BJ (cell line): ENCODE measurements at places on chromosomes 5 and 9.
A peak's percentile ranks its signal among the peaks of the same experiment; 100 is the strongest.

DNA sequence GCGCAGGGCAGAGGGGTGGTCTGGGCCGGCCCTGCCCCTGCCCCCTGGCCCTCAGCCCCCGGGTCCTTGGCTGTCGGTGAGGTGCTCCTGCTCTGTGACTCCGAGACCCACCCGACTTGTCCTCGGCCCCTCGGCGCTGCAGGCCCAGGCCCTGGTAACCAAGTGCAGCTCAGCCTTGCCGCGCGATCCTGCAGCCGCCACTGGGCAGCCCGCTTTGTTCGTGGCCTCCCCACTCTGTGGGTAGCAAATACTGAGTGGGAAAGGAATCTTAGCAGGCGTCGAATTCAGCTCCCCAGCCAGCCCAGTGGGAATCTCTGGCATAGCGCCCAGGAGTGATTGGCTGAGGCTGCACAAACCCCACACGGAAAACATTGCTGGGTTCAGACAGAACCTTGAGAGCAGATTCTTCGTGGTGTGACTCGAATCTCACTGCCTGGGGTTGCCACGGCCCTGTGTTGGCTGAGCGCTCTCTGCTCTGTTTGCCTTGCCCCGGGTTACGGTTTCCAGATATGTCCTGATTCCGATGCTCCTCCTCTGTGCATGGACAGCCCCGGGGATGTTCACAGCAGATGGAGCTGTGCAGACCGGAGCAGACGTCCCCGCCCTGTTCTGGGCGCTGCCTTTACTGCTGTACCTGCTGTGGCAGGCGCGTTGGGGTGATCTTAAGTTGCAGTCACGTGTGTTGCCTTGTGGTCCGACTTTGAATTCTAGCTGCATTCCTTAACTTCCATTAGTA, 13.4 kb upstream of the EXOC3 start:
- peak; percentile 62 for DNase-seq

GRCh38 chr5:148776780-148777179, 49.6 kb upstream of the ADRB2 start:
- peak; percentile 33 for DNase-seq

DNA sequence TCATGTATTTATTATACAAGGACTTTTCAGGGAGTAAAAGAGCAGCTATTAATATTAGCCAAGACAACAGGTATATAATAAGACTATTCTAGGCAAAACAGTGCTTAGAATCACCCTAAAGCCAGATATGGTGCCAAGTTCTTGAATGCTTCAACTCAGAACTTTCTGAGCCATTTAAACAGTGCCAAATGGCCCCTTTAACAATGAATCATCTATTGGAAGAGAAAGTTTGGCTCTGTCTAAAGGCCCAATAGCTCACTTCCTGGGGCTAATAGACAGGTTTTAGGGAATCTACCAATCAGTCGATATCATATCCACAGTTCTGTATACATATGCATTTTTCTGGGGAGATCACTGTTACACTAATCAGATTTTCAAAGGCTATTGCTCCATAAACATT, 42.9 kb downstream of the ZNF474 start:
- no peak for DNase-seq

DNA sequence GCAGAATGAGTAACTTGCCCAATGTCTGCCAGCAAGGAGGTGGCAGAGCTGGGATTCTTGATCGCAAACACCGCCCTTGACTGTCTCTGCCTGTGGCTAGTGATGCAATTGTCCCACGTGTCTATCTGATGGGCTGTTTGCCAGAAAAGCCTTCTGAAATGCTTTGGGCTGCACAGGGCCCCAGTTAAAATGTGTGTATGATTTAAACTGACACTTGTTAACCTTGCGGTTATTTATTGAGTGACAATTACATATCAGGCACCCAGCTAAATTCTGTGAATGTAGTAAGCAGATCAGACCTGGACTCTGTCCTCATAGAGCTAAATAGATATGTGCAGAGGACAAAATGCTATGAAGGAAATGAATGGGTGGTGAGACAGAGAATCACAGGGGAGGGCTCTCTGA, 11.6 kb upstream of the IL12B start:
- peak; percentile 50 for DNase-seq

DNA sequence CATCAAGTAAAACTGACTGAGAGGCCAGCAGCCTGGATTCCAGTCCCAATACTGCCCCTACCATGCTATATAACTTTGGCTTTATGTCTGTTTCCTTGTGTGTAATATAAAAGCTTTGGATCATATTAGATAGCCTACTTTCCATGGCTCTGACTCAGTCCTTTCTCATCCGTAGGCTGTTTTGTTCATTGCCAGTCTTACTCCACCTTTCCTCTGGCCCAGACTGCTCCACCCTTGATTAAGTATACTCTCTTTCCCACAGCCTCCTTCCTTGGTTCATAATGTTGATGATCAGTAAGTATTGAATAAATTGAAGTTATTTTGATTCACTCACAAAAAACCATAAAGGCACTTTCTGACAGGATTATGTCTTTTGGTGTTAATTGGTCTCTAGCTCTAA, 1.5 kb upstream of the MRPS30 start:
- no peak for DNase-seq

DNA sequence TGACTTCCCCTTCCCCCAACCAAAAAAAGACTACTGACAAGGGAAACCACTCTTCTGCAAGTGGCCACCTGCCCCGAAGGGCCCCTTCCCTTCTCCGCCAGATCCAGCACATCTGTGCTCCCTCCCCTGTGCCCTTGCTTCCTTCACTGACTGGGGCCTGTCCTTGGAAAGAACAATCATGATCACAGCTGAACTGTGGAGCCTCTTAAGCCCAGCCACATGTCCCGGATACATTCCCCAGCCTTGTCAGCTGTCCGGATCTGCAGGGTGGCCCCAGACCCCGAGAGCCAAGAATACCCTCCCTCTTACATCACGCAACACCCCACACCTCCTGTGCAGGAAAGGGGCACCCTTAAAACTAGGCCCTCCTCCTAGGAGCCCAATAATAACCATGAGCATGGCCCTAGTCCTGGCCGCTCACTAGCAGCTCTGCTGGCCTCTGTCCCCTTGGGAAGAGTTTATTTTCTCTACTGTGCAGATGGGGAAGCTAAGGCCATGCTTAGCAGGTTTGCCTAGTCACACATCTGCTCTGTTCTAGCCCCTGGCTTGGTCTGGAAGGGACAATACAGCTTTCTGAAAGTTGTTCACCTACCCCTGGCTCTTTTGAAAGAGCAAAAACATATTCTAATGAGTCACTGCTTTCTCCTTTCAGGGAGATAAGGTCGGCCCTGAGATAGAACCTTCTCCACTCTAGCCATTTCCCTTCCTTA, 3.8 kb downstream of the SPRY4 start:
- no peak for DNase-seq

DNA sequence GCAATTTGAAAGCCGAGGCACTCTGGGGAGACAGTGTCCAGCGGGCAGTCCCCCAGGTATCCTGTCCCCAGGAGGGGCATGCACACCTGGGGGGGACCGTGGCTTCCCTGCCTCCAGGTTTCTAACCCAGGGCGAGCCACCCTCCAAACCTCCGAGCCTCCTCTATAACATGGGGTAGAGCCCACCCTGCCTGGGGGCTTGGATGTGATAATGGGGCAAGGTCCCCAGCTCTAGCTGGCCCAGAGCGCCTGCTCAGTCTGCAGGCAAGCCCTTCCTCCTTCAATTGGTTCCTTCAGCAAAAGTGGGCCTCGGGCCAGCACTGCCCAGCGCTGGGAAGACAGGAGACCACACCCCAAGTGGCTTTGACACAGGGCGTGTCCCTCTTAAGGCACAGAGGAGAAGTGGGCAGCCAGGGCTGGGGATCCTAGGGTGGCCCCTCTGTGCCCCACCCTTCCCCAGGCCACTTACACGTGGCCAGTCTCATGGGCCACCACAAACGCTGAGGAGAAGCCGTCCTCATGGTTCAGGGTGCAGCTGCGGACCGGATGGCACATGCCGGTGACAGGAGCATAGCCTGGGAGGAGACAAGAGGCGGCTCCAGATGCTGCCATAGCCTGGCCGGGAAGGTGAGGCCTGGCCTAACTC, 94.3 kb downstream of the ZNF354C start:
- no peak for DNase-seq

DNA sequence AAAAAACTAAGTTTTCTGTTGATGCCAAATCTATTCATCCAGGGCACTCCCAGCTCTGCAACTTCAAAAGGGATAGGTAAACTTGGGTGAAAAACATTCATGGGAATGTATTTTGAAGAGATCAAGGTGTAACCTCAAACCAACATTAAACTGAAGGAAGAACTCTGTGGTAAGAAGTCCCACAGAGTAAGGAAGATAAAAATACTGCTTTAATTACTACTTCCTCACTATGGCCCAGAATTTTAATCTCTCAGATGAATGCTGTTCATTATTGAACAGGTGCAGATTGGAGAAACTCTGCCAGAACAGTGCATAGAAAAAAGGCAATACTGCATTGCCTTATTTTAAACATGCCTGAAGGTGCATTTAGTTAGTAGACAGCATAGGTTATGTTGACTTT, 37.6 kb upstream of the ANXA1 start:
- no peak for DNase-seq

DNA sequence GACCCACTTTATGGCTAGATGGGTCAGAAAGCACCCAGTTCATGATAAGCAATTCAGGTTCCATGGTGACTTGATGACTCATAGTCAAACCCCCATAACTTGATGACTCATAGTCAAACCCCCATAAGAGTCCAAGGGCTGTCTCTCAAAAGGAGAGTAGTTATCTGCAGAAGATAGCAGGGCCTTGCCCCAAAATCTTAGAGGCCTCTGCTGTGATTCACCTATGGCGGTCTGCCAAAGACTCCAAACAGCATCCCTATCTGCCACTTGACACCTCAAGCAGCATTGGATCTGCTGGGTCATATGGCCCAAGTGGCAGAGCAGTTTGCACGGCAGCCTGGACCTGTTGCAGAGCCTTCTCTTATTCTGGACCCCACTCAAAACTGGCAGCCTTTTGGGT, 395.2 kb upstream of the KIF2A start:
- DNase-seq, result no peak

DNA sequence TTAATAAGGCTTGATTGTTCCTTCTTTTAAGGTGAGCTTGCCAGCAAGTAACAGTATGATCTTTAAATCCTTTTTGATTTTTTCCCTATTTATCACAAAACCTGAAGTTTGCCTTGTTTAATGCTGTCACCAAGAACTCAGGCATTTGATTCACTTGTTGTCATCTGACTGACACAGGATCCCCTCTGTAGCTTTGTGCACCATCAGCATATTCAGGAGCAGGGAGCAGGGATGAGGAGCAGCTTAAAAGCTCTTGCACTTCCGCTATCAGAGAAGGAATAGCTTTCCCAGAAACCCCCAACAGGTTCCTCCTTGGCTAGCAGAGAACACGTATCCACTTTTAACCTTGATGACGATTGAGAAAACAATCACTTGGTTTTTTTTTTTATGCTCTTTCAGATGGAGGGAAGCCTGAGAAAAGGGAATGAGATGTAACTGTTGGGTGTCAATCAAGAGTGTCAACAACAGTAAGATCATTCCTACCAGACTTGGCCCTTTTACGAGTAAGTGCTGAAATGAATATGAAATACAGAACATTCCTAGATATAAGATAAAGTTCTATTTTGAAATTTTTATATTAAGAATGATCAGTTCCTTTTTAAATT, 433.1 kb upstream of the CDH18 start:
- no peak for DNase-seq

GRCh38 chr5:138843316-138844124, 31.6 kb downstream of the LRRTM2 start:
- no peak for DNase-seq

GRCh38 chr5:159737263-159737662, 179.0 kb upstream of the ADRA1B start:
- DNase-seq, result no peak

DNA sequence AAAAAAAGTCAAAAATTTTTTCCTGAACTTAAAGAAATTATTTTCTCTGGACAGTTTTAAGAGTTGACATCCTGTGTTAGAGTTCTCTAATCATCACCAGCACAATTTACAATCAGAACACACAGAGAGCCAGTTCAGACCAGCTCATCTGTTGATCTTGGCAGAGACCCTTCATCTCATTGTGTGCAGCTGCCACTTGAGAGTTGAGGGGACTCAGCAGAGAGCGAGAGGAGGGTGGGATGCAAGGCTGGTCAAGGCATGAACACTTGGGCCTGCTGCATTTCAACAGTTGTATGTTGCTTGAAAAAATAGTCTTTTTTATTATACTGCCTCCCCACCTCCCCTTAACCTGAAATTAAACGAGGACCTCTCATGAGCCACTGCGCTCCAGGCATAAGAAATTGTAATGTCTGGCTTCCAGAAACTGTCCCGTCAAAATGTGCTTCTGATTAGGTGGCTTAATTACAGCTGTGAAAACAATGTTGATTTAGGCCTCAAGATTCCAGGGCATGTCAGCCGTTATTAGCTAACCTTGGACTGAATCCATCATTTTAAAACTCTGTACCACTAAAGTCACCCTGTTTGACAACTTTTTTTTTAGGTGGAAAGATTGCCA, 383.6 kb downstream of the CCDC171 start:
- peak; percentile 65 for DNase-seq

DNA sequence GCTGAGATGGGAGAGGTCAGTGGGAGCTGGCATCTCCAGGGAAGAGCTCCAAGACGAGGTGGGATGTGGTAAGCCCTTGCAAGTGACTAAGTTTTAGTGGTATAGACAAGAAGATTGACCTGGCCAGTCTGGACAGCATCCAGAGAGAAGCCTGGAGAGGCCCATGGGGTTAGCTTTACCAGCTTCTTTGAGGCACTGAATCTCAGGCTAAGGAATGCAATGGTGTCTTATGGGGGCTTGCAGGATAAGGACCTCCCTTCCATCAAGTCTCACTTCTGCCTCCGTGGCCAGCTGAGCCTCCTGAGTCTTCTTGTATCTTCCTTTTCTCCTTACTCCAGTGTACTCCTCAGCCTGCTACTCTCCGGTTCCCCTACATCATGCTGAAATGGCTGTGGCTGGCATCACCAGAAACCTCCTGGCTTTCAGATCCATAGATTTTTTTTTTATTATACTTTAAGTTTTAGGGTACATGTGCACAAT, 56.5 kb upstream of the JADE2 start:
- no peak for DNase-seq

- no peak for DNase-seq
Measured at GRCh38 chr5:2199697-2200096, 317.0 kb upstream of the IRX4 start.

DNA sequence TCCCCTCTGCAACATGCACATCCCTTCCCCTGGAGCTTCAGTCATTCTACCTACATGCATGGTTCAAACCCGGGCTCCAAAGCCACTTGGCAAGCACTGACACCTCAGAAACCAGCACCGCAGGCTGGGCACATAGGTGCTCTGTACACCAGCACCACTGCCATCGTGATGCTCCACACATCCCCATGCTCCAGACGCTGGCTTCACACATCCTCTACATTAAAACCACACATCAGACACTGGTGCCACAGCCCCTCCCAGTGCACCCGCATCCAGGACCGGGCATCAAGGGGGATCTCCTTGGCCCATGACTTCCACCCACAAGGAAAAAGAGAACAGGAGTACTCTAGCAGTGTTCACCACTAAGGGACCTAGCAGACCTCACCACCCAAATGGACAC, 787.7 kb downstream of the CDH18 start:
- DNase-seq, result no peak

GRCh38 chr5:78467752-78468357, 107.4 kb downstream of the SCAMP1 start:
- DNase-seq, result peak; percentile 12

- DNase-seq, result no peak
Measured at GRCh38 chr9:7560669-7561305, 238.8 kb downstream of the DMAC1 start.

GRCh38 chr9:98971168-98971914, 27.6 kb downstream of the COL15A1 start:
- no peak for DNase-seq
